ENCODE measurements at places on chromosomes 11 and 22.

DNA sequence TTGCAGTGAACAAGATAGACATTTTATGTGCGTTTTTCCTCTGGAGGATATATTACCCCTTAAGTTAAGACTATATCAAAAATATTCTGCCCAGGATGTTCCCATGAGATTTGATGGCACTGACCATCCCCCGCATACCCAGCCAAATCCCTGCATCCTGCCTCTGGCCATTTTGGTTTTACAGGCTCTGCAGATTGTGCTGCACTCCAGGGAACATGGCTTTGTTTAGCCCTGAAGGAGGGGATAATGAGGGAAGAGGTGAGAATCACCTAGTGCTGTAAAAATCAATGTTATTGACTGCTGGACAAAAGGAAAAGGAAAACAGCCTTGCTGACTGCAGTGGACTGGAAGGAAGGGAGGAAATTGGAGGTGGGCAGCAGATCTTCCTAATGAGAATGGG is 717.4 kb downstream of the DLG2 start:
- no peak for DNase-seq
- H3K4me1 ChIP-seq, result no peaks in the 10 kb centered on the region
- H3K36me3 ChIP-seq, result no peaks in the 10 kb centered on the region
- no peak overlapping the region for H3K4me3 ChIP-seq

GRCh38 chr11:123407130-123407995 is 22.7 kb upstream of the GRAMD1B start:
- H3K27ac ChIP-seq, result no peak overlapping the region
- H3K27me3 ChIP-seq, result no peaks in the 10 kb centered on the region
- peak; percentile 78 for DNase-seq
- no peak overlapping the region for H3K4me3 ChIP-seq
- H3K4me1 ChIP-seq, result peaks cover 16% of the 10 kb centered on the region

DNA sequence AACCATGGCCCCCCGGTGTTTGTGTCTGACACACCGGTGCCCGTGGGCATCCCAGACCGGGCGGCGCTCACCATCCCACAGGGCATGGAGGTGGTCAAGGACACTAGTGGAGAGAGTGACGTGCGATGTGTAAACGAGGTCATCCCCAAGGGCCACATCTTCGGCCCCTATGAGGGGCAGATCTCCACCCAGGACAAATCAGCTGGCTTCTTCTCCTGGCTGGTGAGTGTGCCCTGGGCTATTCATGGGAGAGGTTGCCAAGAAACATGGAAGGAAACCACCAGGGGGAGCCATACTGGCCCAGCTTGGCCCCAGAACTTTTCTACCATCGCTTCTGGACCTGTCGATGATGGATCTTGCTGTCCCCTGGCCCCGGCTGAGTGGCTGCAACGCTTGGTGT is 36.5 kb downstream of the PRDM11 start:
- H3K36me3 ChIP-seq, result no peaks in the 10 kb centered on the region
- peak; percentile 15 for DNase-seq
- peaks cover 7% of the 10 kb centered on the region for H3K4me1 ChIP-seq
- H3K4me3 ChIP-seq, result no peak overlapping the region
- no peak overlapping the region for H3K27ac ChIP-seq

- DNase-seq, result no peak
- no peak within 1 kb of the TSS for H3K27ac ChIP-seq
- H3K4me3 ChIP-seq, result no peak within 1 kb of the TSS
- H3K36me3 ChIP-seq, result no peaks in the 10 kb centered on the region
- peaks cover 57% of the 10 kb centered on the region for H3K27me3 ChIP-seq
Measured at GRCh38 chr11:22666325-22666687, at the start of gene GAS2. GAS2 (plus strand) TSS chr11:22666611; CDS start chr11:22674870, 8,259 bp downstream.

DNA sequence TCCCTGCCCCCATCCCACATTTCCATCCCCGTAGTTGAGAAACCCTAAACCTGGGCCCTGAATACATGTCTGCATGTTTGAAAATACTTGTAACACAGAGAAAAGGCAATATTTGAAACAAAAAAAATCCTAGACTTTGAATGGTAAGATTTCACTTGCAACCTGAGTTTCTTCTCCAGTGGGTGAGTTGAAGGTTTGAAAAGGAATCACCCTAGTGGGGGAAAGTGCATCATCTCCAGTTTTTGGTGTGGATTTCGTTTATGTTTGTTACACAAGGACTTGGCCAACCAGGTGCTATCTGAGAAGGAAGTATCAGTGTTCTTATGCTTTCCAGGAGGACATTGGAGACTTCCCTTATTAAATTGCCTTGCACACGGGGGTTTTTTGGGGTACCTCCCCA is 90.4 kb downstream of the ABTB2 start:
- H3K36me3 ChIP-seq, result no peaks in the 10 kb centered on the region
- H3K27me3 ChIP-seq, result no peaks in the 10 kb centered on the region
- no peak overlapping the region for H3K27ac ChIP-seq

DNA sequence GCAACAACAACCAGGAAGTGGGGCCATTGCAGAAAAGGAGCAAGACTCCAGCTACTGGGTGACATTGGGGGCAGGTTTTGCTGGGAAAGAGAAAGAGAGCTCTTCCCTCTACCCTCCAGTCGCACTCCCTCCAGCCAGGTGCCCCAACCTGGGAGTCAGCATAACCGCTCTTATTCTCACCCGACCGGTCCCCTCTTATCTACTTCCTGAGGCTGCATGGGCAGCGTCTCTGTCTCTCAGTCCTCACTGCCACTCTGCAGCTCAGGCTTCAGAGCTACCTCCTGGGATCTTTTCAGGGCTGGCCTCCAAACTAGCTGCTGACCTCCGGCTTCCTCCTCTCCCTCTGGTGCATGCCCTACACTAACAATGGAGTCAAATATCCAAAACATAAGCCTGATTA is 5.1 kb downstream of the ZNF70 start:
- peaks cover 31% of the 10 kb centered on the region for H3K36me3 ChIP-seq
- H3K4me1 ChIP-seq, result peaks cover 12% of the 10 kb centered on the region
- H3K27ac ChIP-seq, result no peak overlapping the region
- no peak overlapping the region for H3K4me3 ChIP-seq

- no peak overlapping the region for H3K4me3 ChIP-seq
- H3K27ac ChIP-seq, result peak overlapping the region; percentile 96
- peak; percentile 80 for DNase-seq
- no peaks in the 10 kb centered on the region for H3K27me3 ChIP-seq
- H3K36me3 ChIP-seq, result peaks cover 25% of the 10 kb centered on the region
Measured at GRCh38 chr22:50399751-50400331, 56.7 kb downstream of the PPP6R2 start.

DNA sequence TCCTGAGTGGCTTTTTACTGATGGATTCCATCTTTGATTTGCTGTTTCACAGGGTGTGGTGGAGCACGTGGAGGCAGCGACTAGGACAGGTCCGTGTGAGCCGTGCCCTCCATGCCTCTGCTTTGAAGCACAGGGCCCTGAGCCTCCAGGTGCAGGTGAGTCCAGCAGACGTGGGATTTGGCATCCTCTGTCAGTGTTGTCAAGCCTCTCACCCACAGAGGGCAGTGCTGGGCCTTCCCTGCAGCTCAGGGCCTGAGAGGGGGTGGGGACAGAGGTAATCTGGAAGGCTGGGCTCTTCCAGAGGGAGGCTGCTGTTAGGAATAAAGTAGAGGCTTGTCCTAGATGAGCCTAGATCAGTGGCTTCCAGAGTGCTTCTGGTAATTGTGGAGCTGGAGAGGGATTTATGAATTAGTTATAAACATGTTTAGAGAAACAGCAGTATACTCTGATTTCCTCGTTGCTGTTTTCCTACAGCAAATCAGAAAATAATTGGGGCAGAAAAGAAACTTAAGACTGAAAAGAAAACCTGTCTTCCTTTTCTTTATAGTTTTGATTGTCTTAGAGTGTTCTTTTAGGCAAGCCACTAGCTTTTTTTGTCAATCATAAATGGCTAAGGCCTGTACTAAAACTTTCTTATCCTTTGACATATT is 65.0 kb downstream of the SFI1 start:
- no peaks in the 10 kb centered on the region for H3K36me3 ChIP-seq
- no peak overlapping the region for H3K27ac ChIP-seq
- H3K4me1 ChIP-seq, result no peaks in the 10 kb centered on the region
- H3K4me3 ChIP-seq, result no peak overlapping the region
- peak; percentile 31 for DNase-seq

DNA sequence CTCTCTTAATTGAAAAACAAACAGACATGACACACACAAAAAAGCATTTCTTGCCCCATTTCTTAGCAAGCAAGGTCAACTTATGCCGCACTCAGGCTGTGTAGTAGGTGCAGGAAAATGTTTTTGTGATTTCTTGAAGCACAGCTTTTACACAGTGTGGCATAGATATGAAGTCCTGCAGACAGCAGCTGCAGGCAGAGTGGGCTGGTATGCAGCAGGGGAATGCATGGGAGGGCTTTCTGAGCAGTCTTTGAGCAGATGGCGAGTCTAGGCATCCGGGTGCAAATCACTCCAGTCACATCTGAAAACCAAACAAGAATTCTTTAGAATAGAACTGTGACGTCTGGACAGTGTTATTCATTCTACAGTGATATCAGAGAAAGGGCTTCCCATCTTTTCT is 87.5 kb downstream of the BLID start:
- no peak overlapping the region for H3K27ac ChIP-seq
- no peaks in the 10 kb centered on the region for H3K4me1 ChIP-seq
- no peak overlapping the region for H3K4me3 ChIP-seq
- H3K27me3 ChIP-seq, result no peaks in the 10 kb centered on the region
- H3K36me3 ChIP-seq, result no peaks in the 10 kb centered on the region

- H3K4me3 ChIP-seq, result no peak overlapping the region
- DNase-seq, result no peak
- H3K4me1 ChIP-seq, result no peaks in the 10 kb centered on the region
- H3K27me3 ChIP-seq, result no peaks in the 10 kb centered on the region
- H3K36me3 ChIP-seq, result peaks cover 62% of the 10 kb centered on the region
Measured at GRCh38 chr22:23301591-23301990, 121.3 kb downstream of the BCR start.

DNA sequence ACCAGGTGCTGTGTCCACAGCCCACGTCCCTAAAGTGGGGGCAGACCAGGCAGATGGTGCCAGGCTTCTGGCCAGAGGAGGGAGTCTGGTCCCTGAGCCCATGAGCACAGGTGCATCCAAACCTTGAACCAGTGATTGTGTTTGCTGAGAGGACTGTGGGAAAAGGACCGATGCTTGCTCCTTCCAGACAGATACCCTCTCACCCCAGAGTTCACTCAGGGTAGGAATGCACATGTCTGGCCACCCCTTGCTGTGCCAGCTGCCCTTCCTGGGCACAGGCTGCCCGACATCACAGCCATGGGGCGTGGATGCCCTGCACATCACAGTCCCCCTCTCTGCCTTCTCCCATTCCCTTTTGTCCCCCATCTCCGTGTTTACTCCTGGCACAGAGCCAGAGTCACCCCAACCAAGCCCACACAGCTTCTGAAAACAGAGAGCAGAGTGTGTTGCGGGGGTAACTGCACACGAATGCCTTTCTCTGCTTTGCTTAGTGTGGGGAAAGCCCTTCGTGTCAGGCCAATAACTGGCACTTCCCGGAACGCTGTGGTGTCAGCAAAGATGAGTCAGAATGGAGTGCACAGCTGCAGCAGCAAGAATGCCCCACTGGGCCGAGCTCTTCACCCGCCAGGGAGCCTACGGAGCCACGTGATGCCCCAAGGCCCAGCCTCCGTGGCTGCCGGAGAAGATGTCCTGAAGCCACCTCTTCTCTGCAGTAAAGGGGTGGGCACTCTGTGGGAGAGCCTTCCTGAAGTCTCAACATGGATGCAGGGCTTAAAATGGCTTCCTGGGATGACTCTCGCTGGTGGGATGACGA is 7.6 kb downstream of the CARS1 start:
- H3K4me1 ChIP-seq, result peaks cover 18% of the 10 kb centered on the region
- H3K27ac ChIP-seq, result peak overlapping the region; percentile 70
- peak; percentile 90 for DNase-seq
- peaks cover 24% of the 10 kb centered on the region for H3K36me3 ChIP-seq

GRCh38 chr11:1938343-1939005 is 8.7 kb upstream of the MRPL23 start:
- H3K36me3 ChIP-seq, result no peaks in the 10 kb centered on the region
- no peak overlapping the region for H3K4me3 ChIP-seq
- H3K27ac ChIP-seq, result no peak overlapping the region
- no peaks in the 10 kb centered on the region for H3K4me1 ChIP-seq
- no peak for DNase-seq

- no peak overlapping the region for H3K27ac ChIP-seq
- no peaks in the 10 kb centered on the region for H3K36me3 ChIP-seq
- H3K4me3 ChIP-seq, result no peak overlapping the region
- DNase-seq, result no peak
- H3K4me1 ChIP-seq, result no peaks in the 10 kb centered on the region
Measured at GRCh38 chr11:12731841-12732336, 57.7 kb downstream of the TEAD1 start.

GRCh38 chr11:131723088-131723487 is 352.7 kb downstream of the NTM start:
- no peak overlapping the region for H3K27ac ChIP-seq
- no peak for DNase-seq
- no peaks in the 10 kb centered on the region for H3K4me1 ChIP-seq
- no peak overlapping the region for H3K4me3 ChIP-seq

GRCh38 chr11:3226846-3227567 is 5.2 kb downstream of the MRGPRE start:
- H3K27me3 ChIP-seq, result peaks cover 3% of the 10 kb centered on the region
- no peak for DNase-seq
- peaks cover 27% of the 10 kb centered on the region for H3K4me1 ChIP-seq
- no peaks in the 10 kb centered on the region for H3K36me3 ChIP-seq
- no peak overlapping the region for H3K4me3 ChIP-seq

- H3K4me3 ChIP-seq, result no peak overlapping the region
- DNase-seq, result peak; percentile 39
- H3K36me3 ChIP-seq, result no peaks in the 10 kb centered on the region
- no peak overlapping the region for H3K27ac ChIP-seq
- H3K4me1 ChIP-seq, result peaks cover 17% of the 10 kb centered on the region
Measured at GRCh38 chr11:94521684-94522083, 9.4 kb downstream of the C11orf97 start.

- H3K27ac ChIP-seq, result no peak overlapping the region
- no peaks in the 10 kb centered on the region for H3K4me1 ChIP-seq
- no peak overlapping the region for H3K4me3 ChIP-seq
- H3K36me3 ChIP-seq, result no peaks in the 10 kb centered on the region
- no peak for DNase-seq
Measured at GRCh38 chr11:34855754-34856095, 60.5 kb downstream of the APIP start.

DNA sequence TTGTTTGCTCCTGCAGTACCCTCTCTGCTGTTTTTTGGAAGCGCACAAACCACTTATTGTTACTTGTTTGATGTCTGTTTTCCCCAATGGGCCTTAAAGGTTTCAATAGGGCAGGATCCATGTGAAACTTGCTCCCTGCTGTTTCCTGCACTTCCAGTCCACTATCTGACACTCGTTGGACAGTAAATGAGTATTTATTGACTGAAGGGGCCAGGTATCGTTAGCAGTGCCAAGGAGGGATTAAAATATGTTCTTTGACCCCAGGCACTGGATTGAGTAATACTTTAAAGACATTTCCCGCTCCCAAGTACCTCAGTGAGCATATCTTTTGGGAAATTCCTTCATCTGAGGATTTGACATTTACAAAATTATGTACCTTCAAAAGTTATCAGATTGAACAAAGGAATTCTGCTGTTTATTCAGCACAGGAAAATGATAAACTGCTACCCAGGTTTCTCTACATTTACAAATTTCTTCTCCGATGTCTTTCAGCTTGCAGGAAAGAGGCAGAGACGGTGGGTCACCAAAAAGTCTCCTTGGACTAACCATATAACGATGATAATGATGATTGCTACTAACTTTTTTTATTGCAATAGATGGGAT is 23.3 kb upstream of the OR9Q2 start:
- H3K4me1 ChIP-seq, result no peaks in the 10 kb centered on the region
- no peak overlapping the region for H3K4me3 ChIP-seq
- no peaks in the 10 kb centered on the region for H3K36me3 ChIP-seq
